ENCODE measurements at places on chromosomes 7 and 10. TPM values are rescaled to one million over a fixed set of nuclear protein-coding genes. Genes with fewer than 3 reads are reported as not detected.

C10orf105 gene
- not detected for total RNA-seq

SH2D4B gene
- total RNA-seq, result not detected

ZPBP gene
- not detected for total RNA-seq

GARIN1A gene
- total RNA-seq, result 0.05 TPM

PTPRN2 gene
- 13.0 TPM for total RNA-seq

INHBA gene
- total RNA-seq, result 20.2 TPM

SFTPA1 gene
- not detected for total RNA-seq

PPP1R3C gene
- total RNA-seq, result 0.87 TPM

ADIRF gene
- 40.6 TPM for total RNA-seq

NME8 gene
- total RNA-seq, result not detected

PRKG1 gene
- total RNA-seq, result 1.6 TPM

CEP55 gene
- total RNA-seq, result 18.4 TPM

FAM131B gene
- total RNA-seq, result 1.6 TPM

MYO3A gene
- total RNA-seq, result 0.05 TPM

TAS2R41 gene
- not detected for total RNA-seq

BEND7 gene
- 18.3 TPM for total RNA-seq

NKX2-3 gene
- total RNA-seq, result not detected

AP3M1 gene
- total RNA-seq, result 43.3 TPM

EGFR gene
- 16.8 TPM for total RNA-seq

SEMA3E gene
- total RNA-seq, result 1.2 TPM

TMEM130 gene
- not detected for total RNA-seq

MOGAT3 gene
- total RNA-seq, result not detected

IKZF1 gene
- total RNA-seq, result not detected

KEL gene
- total RNA-seq, result 0.18 TPM

CALY gene
- total RNA-seq, result not detected

ASB13 gene
- 12.4 TPM for total RNA-seq

DGKI gene
- 1.4 TPM for total RNA-seq

FAM241B gene
- total RNA-seq, result 1.8 TPM

METTL27 gene
- 0.41 TPM for total RNA-seq

NPC1L1 gene
- not detected for total RNA-seq

SHOC2 gene
- 38.4 TPM for total RNA-seq

GSDME gene
- 47.1 TPM for total RNA-seq

IFIT1B gene
- total RNA-seq, result not detected

OR2A42 gene
- not detected for total RNA-seq

CALHM1 gene
- not detected for total RNA-seq

TLX1 gene
- not detected for total RNA-seq

CRTAC1 gene
- total RNA-seq, result 1.6 TPM

HTR7 gene
- 0.58 TPM for total RNA-seq

MCM10 gene
- total RNA-seq, result 2.9 TPM

TWIST1 gene
- total RNA-seq, result 0.19 TPM

TRIM4 gene
- total RNA-seq, result 26.7 TPM

ZNF488 gene
- not detected for total RNA-seq

BUD31 gene
- total RNA-seq, result 82.7 TPM

SORCS1 gene
- total RNA-seq, result not detected

CADPS2 gene
- 12.4 TPM for total RNA-seq

FAM25G gene
- not detected for total RNA-seq

ZNF853 gene
- 1.9 TPM for total RNA-seq

ZWINT gene
- total RNA-seq, result 10.8 TPM

DIP2C gene
- total RNA-seq, result 13.5 TPM

DRGX gene
- not detected for total RNA-seq

MSS51 gene
- 2.4 TPM for total RNA-seq

TFR2 gene
- not detected for total RNA-seq

PNLIPRP2 gene
- not detected for total RNA-seq

TRIM56 gene
- 23.5 TPM for total RNA-seq

NEUROD6 gene
- total RNA-seq, result not detected

PHYHIPL gene
- total RNA-seq, result not detected

GDF2 gene
- total RNA-seq, result not detected

GPR26 gene
- not detected for total RNA-seq

PRKCQ gene
- total RNA-seq, result 1.9 TPM

All from glomerular endothelial cell (primary cell).